HuH-7.5 (cell line): ENCODE measurements at places on chromosomes 3 and 15.

DNA sequence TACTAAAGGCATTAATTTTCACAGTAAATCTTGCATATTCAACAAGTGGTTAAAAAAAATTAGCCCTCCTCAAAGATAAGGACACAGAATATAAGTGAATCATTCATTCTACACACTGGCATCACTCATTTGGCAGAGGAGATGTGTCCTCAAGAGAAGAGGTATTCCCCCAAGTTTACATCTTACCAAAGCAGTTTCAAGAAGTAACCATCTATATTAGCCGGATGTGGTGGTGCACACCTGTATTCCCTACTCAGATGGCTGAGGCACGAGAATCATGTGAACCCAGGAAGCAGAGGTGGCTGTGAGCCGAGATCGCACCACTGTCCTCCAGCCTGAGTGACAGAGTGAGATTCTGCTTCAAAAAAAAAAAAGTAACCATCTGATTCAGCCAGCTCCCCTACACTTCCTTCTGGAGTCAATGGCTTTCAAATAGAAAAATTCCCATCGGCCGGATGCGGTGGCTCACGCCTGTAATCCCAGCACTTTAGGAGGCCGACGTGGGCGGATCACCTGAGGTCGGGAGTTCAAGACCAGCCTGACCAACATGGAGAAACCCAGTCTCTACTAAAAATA is 15.4 kb downstream of the RAF1 start:
- DNase-seq: no peak

- no peak for DNase-seq
Observed at GRCh38 chr15:68584756-68585573, 6.2 kb downstream of the CORO2B start.

DNA sequence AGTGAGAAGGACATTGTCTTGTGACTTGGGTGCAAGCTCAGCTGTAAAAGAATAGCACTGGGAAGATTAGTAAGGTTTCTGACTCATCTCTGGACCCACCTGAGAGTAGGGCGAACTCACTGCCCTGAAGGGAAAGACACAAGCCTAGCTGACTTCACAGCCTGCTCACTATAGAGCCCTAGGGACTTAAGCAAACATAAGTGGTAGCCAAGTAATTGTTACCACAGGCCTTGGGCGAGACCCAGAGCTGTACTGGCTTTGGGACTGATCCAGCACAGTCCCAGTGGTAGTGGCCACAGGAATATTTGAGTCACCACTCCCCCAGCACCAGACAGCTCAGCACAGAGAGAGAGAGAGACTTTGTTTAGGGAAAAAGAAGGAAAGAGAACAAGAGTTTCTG is 429.9 kb downstream of the TBL1XR1 start:
- DNase-seq: no peak

GRCh38 chr15:83890587-83890986 is 236.7 kb downstream of the ADAMTSL3 start:
- DNase-seq: no peak

GRCh38 chr15:53710906-53711305 is 48.6 kb downstream of the WDR72 start:
- no peak for DNase-seq

DNA sequence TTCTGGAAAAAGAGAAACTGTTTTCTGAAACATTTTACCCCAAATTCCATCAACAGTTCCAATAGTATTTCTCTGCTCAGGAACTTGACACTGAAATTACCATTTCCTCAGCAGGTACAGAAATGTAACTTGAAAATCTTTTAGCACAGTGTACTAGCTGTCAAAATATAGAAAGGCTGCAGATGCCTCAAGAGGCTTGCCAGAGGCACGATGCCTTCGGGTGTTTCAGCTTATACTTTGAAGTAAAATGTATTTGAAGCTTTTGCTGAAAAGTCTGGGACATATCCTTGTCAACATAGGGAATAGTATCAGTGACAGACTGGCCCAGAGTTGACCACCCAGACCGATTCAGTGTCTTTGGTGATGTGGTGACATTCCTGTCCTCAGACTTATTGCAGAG is 154.4 kb upstream of the CHRM5 start:
- no peak for DNase-seq

DNA sequence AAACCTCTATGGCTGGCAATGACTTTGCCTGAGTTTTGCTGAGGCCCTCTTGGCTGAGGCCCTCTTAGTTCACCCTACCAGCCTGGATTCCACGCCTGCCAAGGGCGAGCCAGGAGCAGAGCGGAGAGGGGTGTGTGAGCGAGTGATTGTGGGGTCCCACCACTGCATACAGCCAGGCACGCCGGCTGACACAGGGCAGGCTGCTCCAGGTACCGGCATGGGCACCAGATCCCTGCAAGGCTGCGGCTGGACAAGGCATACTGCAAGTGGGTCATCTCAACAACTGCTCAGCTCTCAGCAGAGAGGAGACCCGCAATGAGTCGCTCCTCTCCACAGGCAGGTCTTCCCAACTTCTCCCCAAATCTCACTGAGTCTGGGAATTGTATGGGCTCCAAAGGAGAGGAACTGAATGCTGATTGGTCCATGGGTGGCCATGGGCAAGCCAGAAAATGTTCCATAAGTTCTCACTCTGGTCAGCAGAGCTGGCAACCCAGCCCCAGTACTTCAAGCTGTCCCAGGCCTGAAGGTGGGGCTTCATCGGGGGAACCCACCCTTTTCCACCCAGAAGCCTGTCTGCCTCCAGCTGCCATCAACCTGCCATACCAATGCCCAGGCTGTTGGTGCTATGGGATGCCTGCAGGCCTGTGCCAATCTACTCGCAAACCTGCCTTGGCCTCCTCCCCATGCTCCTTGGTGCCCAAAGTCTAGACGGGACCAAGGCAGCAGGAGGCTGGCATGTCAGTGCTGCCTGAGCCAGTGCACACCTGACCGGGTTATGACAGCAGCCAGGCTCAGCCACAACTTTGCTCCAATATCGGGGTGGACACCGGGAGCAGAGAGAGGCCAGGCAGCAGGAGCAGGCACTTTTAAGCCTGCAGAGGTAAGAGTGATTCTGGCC is 1273.6 kb upstream of the GBE1 start:
- no peak for DNase-seq

DNA sequence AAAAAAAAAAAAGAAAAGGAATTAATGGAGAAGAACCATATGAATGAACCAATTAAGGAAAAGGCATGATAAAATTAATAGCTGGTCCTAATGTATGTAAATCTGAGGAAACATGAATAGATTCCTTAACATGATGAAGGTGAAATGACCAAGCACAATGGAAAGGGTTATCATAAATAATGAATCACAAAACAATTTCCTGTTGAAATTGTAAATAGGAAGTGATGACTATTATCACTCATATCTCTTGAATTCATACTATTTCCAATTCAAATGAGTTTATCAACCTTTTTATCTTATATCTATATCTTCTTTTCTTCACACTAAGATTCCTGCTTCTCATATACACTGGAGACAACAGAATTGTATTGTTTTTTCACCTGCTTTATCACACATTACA is 32.0 kb downstream of the AADACL2 start:
- DNase-seq: no peak

DNA sequence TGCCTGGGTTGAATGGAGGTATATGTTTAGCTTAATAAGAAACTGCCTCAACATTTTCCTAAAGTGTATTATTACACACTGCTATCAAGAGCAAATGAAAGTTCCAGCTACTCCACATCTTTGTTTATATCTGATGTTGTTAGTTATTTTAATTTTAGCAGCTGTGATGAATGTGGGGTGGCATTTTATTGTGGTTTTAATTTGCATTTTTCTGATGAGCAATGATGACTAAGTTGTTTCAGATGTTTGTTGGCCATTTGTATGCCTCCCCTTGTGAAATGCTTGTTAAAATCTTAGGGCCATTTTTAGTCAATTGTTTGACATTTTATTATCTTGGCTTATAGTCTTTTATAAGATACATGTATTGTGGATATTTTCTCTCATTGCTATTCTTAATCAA is 260.4 kb upstream of the SLCO3A1 start:
- DNase-seq: no peak

GRCh38 chr3:126311338-126311978 is 45.8 kb downstream of the KLF15 start:
- DNase-seq: no peak

GRCh38 chr3:184821034-184821433 is 9.1 kb downstream of the VPS8 start:
- no peak for DNase-seq

DNA sequence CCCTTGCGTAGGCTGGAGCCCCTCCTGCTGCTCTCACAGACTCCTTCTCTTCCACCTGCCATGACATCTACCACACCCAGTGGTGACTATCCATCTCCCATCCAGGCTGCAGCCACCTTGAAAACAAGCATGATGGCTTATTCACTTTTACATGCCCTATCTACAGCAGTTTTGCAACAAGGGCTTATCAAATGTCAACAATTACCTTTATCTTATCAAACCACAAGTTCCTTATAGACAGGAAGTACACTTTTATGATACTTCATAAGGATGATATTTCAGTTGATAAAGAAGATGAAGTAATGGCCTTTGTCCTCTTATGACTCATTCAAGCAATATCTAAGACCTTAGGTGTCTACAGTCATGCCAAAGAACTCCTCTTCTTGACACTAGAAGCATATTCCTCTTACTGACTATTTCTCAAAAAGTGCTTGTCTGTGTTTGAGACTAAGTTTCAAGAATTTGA is 125.3 kb upstream of the SPRED1 start:
- DNase-seq: no peak

GRCh38 chr3:136247436-136247835 is 2.7 kb upstream of the PCCB start:
- DNase-seq: no peak

DNA sequence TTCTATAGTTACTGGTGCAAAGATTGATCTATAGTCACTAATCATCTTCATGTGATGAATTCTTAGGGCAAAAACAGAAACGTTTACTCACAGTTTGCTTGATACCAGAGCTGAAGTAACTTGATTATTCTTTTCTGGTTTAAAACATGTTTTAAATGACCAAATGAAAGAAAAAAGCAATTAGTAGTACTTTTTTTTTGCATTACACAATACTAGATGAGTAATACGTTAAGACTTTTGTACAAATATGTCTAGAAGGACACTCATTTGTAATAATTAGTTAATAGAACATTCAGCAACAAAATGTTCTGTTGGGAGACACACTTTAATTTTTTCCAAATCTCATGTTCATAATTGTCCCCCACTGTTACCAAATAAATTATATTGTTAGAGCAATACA is 523.2 kb downstream of the SOX2 start:
- DNase-seq: no peak
